ENCODE measurements at places on chromosomes 2 and 18. TPM values are rescaled to one million over a fixed set of nuclear protein-coding genes. Genes with fewer than 3 reads are reported as not detected.

MAPK4 gene
- 0.26 TPM for total RNA-seq

COL3A1 gene
- total RNA-seq: not detected

RIF1 gene
- 33.2 TPM for total RNA-seq

ATP9B gene
- total RNA-seq: 5.0 TPM

HDLBP gene
- total RNA-seq: 357 TPM

SIGLEC15 gene
- 0.29 TPM for total RNA-seq

TWIST2 gene
- 15.9 TPM for total RNA-seq

DPYSL5 gene
- 3.0 TPM for total RNA-seq

TUBA4B gene
- not detected for total RNA-seq

CDC42EP3 gene
- 80.4 TPM for total RNA-seq
